ENCODE measurements at places on chromosomes 13 and 19.

- no peak for DNase-seq
Observed at GRCh38 chr13:92716749-92717148, 509.9 kb upstream of the GPC6 start.

GRCh38 chr19:15194938-15195337, 5.9 kb downstream of the NOTCH3 start:
- DNase-seq, result no peak

DNA sequence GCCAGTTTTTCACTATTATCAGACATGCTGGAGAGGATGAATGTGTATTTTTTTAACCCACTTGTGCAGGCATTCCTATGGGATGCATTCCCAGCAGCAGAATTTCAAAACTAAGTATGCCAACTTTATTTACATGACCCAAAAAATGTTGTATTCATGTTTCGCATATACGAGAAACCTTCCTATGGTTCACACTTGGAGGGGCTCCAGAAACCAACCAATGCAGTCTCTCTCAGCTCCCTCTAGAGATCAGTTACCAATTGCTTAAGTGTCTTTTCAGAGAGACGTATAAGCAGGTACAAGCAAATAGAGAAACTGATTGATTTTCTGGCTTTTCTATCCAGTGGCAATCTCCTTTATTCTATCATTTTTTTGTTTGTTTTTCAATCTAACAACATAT, 5.5 kb upstream of the PTOV1 start:
- no peak for DNase-seq

DNA sequence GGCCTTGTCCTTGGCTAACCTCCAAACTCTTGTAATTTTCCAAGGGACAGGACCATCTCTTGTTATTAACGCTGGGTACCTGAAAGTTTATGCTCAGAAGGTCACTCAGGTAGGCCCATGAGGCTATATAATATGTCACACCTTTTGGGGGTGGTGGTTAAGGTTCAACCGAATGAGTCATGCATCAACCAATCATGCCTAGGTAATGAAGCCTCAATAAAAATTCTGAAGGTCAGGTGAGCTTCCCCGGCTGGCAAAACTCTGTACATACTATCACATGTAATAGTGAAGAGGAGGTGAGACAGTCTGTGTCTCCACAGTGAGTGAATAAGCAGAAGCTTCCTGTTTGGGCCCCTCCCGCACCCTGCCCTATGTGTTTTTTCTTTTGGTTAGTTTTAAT, 424.9 kb downstream of the PCDH17 start:
- DNase-seq, result no peak

DNA sequence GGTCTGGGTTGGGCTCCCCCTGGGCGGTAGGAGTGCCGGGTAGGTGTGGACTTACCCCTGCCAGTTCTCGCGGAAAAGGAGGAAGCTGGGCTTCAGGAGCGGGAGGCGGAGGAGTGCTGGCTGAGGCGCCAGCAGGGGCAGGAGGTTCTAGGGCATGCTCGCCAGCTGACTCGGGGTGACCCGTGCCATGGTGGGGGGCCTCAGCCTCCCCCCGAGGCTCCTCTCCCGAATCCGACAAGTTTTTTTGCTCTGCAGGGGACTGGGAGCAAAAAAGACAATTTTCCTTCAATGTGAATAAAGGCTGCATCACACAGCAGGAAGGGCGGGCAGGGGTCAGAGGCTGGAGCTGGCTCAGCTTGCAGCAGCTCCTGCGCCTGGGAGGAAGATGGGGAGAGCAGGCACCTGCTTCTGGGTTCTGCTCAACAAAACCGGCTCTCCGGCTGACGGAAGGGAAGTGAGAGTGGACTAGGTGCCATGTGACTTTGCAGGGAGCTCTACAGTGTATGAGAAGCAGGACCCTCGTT, 26.5 kb downstream of the RANBP3 start:
- no peak for DNase-seq

DNA sequence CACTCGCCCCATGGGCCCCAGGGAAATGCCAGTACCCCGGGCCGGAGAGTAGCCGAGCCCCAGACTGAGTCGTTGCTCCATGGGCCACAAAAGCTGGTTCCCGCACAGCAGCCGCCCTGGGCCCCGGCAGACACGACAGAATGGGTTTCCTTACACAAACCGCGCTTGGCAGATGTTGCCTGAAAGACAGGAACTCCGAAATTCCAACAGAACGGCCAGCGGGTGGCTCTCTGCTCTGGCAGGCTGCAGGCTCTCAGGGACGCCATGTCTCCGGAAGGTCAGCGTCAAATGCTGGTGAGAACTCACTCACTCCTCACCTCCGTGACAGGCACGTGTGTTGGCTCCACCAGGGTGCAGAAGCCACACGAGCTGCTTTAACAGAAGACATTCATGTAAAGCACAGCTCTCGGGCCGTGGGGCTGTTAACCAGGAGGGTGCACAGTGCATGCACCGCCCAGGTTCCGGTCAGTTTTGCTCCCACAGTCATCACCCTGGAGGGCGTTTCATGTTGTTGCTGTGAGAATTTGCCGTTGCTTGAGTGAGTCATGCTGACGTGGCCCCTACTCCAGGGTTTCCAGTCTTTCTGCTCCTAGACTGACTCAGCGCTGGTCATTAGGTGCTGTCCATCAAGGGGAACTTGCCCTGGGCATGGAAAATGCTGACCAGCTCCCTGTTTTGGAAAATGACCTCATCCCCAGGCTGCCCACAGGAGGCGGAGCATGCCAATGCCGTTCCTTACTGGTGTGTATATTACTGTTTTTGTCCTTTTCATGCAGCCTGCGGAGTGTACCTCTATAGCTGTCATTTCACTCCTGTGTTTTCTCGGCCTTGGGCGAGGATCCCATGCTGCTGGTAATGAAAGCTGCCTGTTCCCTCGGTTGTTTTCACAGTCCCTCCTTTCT, 44.8 kb downstream of the ANKRD10 start:
- DNase-seq, result no peak

DNA sequence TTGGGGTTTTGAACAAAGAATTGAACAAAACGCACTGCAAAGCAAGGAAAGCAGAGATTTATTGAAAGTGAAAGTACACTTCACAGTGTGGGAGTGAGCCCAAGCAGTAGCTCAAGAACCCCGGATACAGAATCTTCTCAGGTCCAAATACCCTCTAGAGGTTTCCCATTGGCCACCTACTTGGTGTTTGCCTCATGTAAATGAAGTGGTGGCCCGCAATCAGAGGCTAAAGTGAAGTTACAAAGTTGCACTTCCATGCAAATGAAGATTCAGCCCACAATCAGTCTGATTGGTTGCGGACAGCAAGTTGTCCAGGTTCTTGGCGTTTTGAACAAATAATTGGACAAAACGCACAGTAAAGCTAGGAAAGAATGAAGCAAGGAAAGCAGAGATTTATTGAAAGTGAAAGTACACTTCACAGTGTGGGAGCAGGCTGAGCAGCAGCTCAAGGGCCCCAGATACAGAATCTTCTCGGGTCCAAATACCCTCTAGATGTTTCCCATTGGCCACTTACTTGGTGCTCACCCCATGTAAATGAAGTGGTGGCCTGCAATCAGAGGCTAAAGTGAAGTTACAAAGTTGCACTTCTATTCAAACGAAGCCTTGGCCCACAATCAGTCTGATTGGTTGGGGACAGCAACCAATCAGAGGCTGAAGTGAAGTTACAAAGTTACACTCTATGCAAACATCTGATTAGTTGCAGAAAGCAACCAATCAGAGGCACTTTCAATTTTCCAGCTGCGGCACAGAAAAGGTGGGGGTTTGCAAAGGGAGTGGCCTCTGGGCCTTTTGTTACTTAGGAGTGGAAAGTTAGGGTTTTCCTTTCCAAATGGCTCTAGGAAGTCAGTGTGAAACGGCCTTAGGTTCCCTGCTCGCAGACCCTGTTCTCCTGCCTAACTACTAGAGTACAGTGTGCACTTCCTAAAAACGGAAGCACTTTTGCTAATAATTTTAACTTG, 4.8 kb upstream of the TM9SF2 start:
- DNase-seq, result peak; percentile 32

DNA sequence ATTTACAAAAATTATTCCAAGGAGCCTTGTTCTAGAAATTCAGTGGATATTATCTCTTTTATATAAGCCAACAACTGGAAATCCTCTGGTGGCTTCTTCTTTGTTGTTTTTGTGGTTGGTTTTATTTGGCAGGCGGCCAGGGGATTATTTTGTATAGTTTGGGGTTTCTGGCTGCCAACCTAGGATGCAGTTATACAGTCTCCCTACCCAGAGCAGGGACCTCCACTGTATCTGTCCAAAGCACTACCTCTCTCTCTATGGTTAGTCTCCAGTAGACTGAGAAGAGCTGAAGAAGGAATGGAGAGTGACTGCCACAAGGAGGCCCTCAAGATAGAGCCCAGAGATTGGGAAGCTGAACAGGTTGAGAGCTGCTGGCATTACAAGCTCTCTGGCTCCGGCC, 80.2 kb downstream of the ZAR1L start:
- DNase-seq, result no peak

- no peak for DNase-seq
Observed at GRCh38 chr13:39599012-39599411, 4.0 kb downstream of the LHFPL6 start.

- no peak for DNase-seq
Observed at GRCh38 chr13:41408121-41408520, 49.2 kb upstream of the RGCC start.

GRCh38 chr13:93079294-93079693, 147.3 kb upstream of the GPC6 start:
- no peak for DNase-seq

GRCh38 chr19:3116621-3117020, 19.2 kb upstream of the GNA15 start:
- DNase-seq, result no peak

- DNase-seq, result no peak
Observed at GRCh38 chr19:16228637-16229321, 31.1 kb downstream of the AP1M1 start.

- DNase-seq, result no peak
Observed at GRCh38 chr19:19552798-19553197, 14.7 kb downstream of the CILP2 start.

- DNase-seq, result no peak
Observed at GRCh38 chr19:41871573-41872383, 5.3 kb upstream of the CD79A start.

DNA sequence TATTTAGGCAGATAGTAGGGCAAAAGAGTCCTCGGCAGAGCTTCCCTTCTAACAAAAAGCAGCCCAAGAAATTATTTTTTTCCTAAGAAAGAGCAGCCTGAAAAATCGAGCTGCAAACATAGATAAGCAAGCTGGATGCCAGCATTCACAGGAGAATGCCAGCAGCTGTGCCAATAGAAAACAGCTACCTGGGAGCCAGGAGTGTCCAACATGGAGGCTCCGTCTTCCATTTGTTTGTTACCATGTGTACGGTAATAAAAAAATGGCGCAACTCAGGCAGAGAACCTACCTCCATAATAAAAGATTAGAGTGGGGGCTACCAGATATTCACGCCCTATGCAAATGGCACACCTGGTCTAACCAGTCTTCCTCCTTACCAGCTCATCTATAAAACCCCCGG, 77.6 kb upstream of the IPO5 start:
- no peak for DNase-seq

DNA sequence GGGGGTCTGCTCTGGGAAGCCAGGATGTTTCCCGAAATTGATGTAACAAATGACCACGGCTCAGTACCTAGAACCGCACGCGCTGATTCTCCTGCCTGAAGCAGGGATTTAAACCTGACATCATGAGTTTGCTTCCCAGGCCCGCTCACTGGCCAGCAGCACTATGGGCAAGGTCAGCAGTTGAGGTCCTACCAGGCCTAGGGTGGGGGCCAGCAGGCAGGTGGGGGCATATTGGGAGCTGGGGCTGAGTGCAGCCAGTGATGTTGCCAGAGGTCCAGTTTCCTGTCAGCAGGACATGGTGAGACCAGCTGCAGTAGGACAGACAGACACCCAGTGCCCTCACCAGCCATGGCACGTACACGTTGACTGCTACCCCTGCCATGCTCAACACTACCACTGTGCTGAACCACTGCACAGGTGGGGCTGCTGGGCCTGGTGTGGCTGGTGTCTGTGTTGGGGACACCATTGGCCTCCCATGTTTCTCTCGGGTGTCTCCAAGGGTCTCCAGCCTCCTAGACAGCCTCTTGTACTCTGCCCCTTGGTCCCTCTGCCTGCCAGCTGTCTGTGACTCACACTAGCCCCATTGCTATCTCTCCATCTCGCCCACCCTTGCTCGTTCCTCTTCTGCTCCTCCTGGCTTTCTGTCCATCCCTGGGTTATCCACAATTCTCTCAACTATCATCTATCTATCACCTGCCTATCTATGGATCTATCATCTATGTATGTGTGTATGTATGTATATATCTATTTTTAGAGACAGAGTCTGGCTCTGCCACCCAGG, 1.1 kb upstream of the C19orf85 start:
- no peak for DNase-seq

- DNase-seq, result no peak
Observed at GRCh38 chr13:85615031-85615430, 184.2 kb downstream of the SLITRK6 start.

- no peak for DNase-seq
Observed at GRCh38 chr13:95642999-95643398, 1.5 kb downstream of the DZIP1 start.

DNA sequence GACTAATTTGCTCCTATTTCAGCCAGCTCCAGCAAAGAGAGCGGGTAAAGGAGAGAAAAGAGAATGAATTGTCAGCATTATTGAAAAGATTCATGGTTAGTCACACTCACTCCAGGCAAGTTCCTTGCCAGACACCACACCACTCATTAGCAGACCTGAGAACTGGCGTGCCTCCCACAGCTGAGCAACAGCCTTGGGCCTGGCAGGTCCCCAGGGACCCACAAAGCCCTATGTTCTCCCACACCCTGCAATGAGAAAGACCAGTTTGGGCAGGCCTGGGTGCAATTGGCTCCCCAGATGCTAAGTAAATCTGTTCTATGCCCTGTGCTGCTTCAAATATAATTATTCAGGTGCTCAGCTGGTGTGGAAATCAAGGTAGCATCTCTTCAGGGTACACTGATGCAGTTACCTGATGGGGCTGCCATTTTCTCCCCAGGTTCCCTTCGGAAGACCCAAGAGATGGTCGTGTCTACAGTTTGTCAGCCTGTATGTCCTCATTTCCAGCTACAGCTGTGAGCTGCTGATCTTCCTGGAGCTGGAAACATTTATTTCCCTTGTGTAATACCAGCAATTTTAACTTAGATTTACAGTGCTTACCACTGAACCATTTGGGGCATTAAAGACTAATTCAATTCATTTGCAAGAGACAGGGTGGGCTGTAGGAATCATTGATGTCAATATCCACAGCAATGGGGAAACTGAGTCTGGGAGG, 405.0 kb downstream of the COG6 start:
- DNase-seq, result no peak

DNA sequence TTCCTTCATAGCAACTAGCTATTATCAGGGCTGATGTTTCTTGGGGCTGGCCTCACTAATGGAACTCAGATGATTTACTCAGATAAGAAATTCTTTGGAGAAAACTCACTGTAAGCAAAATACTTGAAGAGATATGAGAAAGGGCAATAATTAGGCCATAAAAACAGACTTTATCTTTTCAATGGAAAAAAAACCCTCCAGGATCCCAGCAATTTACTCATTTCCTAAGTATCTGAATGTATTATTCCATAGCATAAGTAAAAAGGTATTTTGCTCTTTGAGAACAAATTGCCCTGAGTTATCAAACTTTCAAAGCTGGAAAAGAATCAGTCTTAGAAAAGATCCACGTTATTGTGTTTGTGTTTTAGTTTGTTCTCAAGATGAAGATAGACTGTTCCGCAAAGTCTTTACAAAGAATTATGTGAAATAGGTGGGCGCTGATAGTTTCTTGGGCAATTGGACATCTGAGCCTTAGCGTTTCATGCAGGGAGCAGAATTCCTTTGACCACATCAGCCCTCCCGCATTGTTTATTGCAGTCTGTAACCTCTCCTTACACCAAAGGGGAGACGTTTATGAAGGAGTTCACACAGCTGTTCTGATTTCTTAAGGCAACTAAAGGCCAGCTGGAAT, 29.1 kb upstream of the CSNK1A1L start:
- DNase-seq, result no peak

GRCh38 chr19:7534531-7535046, 928 bp upstream of the PNPLA6 start:
- no peak for DNase-seq
